ENCODE measurements at places on chromosomes 5 and 9. TPM values are rescaled to one million over a fixed set of nuclear protein-coding genes. Genes with fewer than 3 reads are reported as not detected.

FOXD4L4 gene
- total RNA-seq, result 0.13 TPM

IQGAP2 gene
- 0.95 TPM for total RNA-seq

TXNDC8 gene
- not detected for total RNA-seq

PCSK5 gene
- total RNA-seq, result 0.93 TPM

CCDC187 gene
- 0.04 TPM for total RNA-seq

ANKRD34B gene
- 0.25 TPM for total RNA-seq
